ENCODE measurements at places on chromosomes 5 and 9.

DNA sequence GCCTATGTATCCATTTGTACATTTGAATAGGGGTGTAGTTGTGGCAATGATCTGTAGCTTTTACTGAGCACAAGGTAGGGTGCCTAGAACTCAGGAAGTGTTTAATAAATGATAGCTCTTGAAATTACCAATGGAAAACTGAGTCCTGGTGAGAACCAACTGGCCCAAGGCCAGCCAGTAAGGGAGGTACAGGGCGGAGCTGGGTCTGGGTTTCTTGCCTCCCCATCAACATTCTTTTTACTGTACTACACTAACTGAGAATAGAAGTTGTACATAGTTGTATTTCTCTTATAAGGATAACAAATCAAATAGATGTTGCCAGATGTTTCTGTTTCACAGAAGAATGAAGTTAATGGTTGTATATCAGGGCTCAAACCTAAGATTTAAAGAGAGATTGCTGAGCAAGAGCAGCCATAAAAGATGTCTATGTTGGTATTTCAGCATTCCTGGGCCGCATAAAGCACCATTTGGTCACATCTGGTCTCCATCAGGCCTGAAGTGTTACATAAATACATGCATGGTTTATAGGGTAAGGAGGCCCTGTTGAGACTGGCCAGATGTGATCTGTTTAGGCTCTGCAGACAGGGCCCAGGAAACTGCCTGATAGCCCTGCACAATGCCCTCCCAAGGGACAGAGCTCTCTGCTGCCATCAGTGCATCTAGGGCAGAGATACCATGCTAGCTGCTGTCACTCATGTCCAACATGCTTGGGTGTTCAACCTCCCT, 210.5 kb downstream of the NXNL2 start:
- peak; percentile 85 for DNase-seq

DNA sequence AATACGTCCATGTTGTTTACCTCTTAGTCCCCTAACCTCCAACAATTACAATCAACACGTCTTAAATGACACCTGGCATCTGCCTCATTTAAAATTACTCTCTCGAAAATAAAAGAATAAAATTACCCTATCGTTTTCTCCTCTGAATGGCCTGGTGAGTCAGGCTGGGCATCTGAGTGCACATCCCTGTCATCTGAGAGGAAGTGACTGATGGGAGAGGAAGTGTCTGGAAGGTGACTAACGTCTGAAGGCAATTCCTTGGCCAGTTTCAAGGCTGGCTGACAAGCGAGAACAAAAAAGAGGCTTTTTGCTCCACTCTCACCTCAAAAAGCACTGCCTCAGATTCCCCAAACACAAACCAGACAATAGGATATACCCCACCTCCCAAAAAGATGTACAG, 57.7 kb downstream of the MAPKAP1 start:
- peak; percentile 93 for DNase-seq

- DNase-seq = peak; percentile 74
These were observed at the start of gene FER for GRCh38 chr5:108747774-108748400. Gene FER, plus strand, starts transcription at chr5:108747897. Its CDS starts 50,286 bp downstream, at chr5:108798183.

DNA sequence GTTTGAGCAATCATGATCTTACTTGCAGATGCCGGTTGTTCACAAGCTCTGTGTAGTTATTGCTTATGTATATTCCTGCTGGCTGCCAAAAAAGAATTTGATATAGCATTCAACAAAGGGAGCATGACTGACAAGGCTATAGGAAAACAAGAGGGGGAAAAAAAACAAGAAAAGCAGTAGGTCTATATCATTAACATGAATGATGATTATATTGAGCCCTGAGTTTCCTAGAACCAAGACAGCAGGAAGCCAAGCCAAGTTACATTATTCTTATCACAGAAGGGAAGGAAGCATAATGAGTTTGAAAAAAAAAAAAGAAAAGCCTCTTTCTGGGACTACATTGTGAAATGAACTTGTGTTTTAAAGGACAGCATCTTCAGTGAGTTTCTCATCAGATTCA, 41.0 kb downstream of the TSTD2 start:
- no peak for DNase-seq

DNA sequence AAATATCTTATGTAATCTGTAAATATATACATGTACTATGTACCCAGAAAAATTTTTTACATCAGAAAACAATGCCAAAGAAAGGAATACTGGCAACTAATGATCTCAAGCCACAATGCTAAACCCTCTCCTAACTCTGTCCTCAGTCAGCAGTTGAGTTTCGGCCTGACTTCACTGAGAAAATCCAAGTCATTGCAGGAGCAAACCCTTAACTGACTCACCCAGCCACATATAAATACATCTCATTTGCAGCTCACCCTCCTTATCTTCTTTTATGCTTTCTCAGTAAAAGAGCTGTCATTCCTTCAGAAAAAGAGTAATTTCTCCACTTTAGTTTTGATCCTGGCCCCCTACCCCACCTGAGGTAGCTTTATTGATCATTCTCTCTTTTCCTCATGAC, 46.1 kb upstream of the TMED7 start:
- DNase-seq = no peak

- DNase-seq = no peak
These were observed 344.1 kb downstream of the TMEM38B start for GRCh38 chr9:106038266-106039001.

DNA sequence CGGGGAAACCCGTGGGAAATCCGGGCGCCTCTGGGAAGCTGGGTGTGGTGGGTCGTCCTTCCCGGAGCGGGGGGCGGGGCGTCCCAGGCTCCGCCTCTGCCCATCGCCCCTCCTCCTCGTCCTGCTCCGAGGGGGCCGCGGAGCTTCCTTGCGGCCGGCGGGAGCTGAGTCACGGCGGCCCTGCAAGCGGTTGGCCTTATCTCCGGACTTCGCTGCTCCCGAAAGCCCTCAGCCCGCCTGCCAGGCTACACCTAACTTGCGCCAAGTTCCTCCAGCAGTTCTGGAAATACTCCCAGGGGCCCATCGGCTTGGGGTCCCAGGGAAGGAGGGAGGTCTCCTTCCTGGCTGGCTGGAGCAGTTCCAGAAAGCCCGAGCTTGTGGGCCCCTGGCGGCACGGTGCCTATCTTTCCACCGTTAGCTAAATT, 54.1 kb upstream of the CDKN2AIPNL start:
- DNase-seq = peak; percentile 91

DNA sequence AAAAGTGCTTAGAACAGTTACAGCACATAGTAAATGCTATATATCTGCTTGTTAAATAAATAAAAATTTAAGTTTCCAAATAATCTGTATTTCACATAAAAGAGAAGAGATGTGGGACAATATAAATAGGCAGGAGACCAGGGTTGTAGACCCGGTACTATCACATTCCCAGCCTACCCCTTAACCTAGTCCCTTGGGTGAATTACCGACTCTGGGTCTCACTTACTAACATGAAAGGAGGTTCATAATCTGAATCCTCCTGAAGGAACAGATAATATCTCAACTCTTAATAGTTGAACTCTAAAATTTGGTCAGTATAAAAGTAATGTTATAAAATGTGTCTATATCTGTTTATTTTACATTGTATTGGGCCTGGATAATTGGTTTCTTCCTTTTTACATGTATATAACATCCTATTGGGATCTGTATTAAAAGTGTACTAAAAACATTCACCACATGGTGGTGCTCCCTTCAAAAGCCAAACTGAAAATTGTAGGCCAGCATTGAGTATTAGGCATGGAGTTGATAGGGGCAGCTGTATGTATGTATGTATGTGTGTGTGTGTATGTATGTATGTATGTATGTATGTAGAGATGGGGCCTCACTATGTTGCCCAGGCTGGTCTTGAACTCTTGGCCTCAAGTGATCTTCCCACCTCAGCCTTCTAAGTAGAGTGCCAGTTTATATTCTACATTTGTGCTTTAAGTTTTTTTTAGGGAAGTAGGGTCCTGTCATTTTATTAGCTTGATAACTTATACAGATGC, 64.2 kb upstream of the ABL1 start:
- peak; percentile 74 for DNase-seq

- peak; percentile 39 for DNase-seq
These were observed 32.1 kb upstream of the TCF7 start for GRCh38 chr5:134082264-134082992.

GRCh38 chr5:148923023-148923422, 96.6 kb downstream of the ADRB2 start:
- no peak for DNase-seq

- no peak for DNase-seq
These were observed 257.9 kb downstream of the RASEF start for GRCh38 chr9:82805027-82805426.

DNA sequence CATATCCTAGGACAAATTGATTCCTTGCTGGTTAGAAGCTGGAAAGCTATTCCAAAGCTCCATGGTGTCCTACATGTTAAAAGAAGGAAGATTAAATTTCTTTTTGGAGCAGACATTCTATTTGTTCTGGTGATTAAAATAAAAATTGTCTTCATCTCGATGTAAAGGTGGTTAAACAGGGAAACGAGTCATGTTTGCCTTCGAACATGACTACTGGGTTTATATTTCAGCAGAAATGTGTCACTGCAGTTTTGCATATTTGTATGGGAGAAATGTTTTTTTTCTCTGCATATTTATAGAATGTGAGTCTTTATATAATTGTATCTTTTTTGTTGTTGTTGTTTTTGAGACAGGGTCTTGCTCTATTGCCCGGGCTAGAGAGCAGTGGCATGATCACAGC, 36.4 kb downstream of the ADAMTS12 start:
- DNase-seq = no peak

DNA sequence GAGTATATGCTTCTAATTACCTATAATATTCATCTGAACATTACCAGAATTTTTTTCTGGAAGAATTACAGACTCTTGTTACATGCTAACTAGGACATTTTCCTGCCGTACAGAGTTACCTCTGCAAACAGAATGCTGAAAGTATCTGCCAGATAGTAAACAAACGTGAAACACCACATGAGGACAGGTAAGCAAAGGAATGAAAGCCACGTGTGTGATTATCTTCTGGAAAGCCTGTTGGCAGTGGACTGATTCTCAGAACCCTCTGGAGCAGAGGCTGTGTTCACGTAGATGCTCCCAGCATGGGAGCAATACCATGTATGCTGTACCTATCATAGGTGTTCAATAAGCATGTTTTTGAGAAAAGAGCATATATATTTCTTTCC, 472.6 kb downstream of the ENC1 start:
- no peak for DNase-seq

- DNase-seq = peak; percentile 50
These were observed 69.4 kb downstream of the TRPC7 start for GRCh38 chr5:136295914-136296313.

GRCh38 chr9:129285979-129286772, 108.1 kb upstream of the IER5L start:
- DNase-seq = no peak

DNA sequence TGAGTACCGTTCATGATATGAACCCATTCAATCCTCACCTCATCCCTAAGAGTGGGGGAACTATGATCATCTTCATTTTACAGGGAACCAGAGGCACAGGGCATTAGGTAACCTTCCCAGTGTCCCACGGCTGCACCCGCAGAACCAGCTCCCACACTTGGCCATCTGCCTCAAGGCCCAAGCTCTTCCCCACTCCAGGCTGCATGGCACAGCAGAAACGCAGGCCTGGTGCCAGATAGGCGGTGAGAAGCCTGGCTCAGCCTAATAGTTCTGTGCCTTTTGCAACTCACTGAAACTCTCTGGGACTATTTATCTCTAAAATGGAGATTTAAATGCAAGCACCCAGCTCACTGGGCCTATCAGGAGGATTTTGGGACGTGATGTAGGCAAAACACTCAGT, 90.8 kb upstream of the ZNF618 start:
- no peak for DNase-seq

DNA sequence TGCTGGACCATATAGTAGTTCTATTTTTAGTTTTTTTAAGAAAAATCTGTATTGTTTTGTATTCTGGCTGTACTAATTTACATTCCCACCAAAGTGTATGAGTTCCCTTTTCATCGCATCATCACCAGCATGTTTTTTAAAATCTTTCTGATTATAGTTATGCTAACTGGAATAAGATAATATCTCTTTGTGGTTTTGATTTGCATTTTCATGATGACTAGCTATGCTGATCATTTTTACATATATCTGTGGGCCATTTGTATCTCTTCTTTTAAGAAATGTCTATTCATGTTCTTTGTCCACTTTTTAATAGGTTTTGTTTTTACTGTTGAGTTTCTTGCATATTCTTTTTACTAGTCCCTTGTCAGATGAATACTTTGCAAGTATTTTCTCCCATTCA, 238.0 kb downstream of the FBXO4 start:
- no peak for DNase-seq

DNA sequence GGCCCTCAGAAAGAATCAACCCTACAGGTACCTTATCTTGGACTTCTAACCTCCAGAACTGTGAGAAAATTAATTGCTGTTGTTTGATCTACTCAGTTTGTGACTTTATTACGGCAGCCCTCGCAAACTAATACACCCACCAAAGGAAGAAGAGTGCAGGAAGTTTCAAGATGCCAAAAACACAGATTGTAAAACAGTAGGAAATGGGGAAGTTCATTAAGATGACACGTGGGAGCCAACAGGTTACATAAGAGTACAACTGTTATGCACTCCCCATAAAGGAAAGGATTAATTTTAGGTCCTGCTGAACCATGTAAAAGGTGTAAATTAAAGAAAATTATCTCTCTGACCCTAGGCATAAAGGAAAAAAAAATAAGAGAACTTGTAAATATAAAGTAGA, 294.3 kb downstream of the EPB41L4A start:
- no peak for DNase-seq

DNA sequence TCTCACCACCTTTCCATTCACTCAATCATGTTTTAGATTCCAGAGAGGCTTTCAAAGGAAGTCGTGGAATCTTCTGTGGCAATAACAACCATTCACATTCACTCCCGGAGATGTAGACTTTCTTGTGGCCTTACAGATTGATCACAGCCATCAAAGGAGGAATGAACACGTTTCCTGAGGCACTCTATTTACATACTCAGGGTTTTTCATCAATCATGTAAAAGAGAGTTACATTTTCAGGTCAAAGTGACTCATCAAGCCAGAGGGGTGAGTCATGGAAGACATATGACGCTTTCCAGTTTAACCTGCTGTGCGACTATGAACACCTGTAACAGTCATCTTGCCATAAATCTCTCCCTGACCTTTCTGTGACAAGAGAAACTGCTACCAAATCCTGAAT, 39.3 kb upstream of the RAD23B start:
- DNase-seq = peak; percentile 71

GRCh38 chr9:129467004-129467588, 153.8 kb downstream of the C9orf50 start:
- no peak for DNase-seq

- no peak for DNase-seq
These were observed 4.9 kb upstream of the AMACR start for GRCh38 chr5:34012791-34013190.

- no peak for DNase-seq
These were observed 27.3 kb upstream of the ADAMTS6 start for GRCh38 chr5:65508978-65509377.

DNA sequence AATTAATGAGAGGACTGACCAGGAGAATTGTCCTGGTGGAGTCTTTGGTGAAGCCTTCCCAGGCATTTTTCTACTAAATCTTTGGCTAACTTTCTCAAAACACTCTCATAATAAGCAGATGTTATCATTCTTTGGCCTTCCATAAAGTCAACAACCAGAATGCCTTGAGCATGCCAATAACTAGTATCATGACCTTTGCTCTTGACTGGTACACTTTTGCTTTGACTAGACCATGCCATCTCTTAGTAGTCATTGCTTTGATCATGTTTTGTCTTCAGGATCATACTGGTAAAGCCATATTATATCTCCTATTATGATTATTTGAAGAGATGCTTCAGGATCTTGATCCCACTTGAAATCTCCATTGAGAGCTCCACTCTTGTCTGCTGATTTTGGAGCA, 506.9 kb downstream of the ELAVL2 start:
- no peak for DNase-seq

GRCh38 chr5:37757980-37758582, 81.8 kb downstream of the GDNF start:
- peak; percentile 13 for DNase-seq
